ENCODE measurements at places on chromosomes 16 and 17. TPM values are rescaled to one million over a fixed set of nuclear protein-coding genes. Genes with fewer than 3 reads are reported as not detected.

DNA sequence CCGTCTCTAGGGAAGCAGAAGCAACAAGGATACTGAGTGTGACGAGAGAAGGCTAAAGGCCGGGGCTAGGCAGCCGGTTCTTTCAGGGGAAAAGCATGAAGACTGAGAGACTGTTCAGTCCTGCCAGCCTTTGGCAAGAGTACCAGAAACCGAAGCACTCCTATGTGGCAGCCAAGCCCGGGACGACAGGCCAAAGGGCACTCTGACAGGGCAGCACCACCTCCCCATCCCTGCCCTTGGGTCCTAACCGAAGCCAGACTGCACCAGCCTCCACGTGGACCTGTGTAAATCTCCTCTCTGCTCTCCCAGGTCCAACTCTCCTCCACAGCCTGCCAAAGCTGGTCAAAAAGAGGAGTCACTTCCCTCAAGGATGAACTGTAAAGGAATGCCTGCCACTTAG, 23.5 kb upstream of the ALOX15 start:
- DNase-seq = no peak

- no peak for DNase-seq
Measured at GRCh38 chr17:53948323-53948722, 125.6 kb downstream of the KIF2B start.

- no peak for DNase-seq
Measured at GRCh38 chr17:1545618-1546017, 17.0 kb downstream of the PITPNA start.

- DNase-seq = no peak
Measured at GRCh38 chr17:66306446-66306845, 4.0 kb downstream of the PRKCA start.

GRCh38 chr17:46059486-46059885, 60.4 kb downstream of the STH start:
- no peak for DNase-seq

- DNase-seq = no peak
Measured at GRCh38 chr17:4676791-4677190, 27.1 kb downstream of the PELP1 start.

GRCh38 chr17:43665084-43665936, 3.6 kb upstream of the MEOX1 start:
- DNase-seq = no peak

DNA sequence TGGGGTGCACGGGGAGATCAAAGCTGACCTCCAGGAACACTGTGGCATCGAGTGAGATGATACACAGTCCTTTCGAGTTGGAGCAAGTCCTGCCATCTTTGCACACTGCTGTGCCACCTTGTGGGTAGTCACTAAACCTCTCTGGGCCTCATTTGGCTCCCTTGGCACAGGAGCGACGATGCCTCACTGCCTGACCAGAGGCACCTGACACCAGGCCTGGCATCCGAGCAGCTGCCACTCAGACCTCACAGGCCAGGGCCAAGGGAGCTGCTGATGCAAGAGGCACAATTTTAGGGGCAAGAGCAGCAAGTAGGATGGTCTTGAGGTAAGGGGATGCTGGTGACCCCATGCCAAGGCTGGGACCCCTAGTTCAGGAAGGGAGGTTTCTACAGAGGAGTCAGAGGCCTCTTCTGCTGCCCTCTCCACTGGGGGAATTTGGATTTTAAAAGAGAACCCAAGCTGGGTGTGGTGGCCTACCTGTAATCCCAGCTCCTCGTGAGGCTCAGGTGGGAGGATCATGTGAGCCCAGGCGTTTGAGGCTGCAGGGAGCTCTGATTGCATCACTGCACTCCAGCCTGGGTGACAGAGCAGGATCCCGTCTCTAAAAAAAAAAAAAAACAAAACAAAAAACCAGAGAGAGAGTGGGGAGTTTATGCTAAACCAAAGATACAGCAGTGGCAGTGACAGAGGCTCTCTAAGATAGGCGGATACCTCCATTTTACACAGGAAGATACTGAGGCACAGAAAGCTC, 6.7 kb upstream of the ADGRG1 start:
- DNase-seq = no peak

- no peak for DNase-seq
Measured at GRCh38 chr17:69012895-69013805, 47.6 kb downstream of the ABCA9 start.

DNA sequence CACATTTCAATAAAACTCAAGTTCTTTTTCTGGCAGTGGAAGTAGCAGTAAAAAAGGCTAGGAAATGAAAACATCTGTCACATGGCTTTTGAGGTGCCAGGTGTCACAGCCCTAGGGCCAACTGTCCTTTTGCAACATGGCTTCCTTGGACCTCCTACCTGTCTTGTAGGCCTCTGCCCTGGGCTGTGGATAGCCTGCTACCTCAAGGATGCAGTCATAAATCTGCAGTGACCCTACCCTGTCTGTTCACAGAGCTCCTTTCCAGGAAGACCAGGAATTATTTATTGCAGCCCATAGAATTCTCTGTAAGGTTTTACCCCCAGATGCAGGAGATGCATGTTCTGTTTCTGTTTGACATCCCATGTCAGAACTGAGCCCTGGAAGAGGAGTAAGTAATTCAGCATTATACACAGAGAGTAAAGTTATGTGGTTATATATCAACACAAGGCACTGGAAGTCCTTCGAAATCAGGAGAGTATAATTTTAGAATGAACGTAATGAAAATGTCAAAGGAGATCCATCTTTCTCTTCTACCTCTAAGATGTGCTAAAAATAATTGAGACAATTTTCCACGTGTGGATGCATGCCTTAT, 172.6 kb downstream of the MAP2K4 start:
- DNase-seq = no peak

Gene CFAP119
- 8.1 TPM for total RNA-seq

Gene EXOC7
- 80.2 TPM for total RNA-seq

Gene STRADA
- 91.1 TPM for total RNA-seq

Gene NTHL1
- total RNA-seq = 19.4 TPM

Gene RNFT1
- total RNA-seq = 31.7 TPM

Gene SCARF1
- total RNA-seq = 13.9 TPM

Gene TMEM204
- 24.8 TPM for total RNA-seq

Gene KRT31
- not detected for total RNA-seq

Gene ARL4D
- 5.7 TPM for total RNA-seq

Gene PLLP
- 2.7 TPM for total RNA-seq

Gene HSPB9
- total RNA-seq = 0.14 TPM

Gene ZNF597
- total RNA-seq = 2.9 TPM
